ENCODE measurements at places on chromosomes 5 and 9. TPM values are rescaled to one million over a fixed set of nuclear protein-coding genes. Genes with fewer than 3 reads are reported as not detected.

PTPDC1 gene
- total RNA-seq: 9.6 TPM

- H3K27me3 ChIP-seq: peaks cover 4% of the 10 kb centered on the region
- no peak overlapping the region for H3K4me3 ChIP-seq
- no peak for DNase-seq
- H3K27ac ChIP-seq: no peak overlapping the region
- H3K36me3 ChIP-seq: no peaks in the 10 kb centered on the region
- no peaks in the 10 kb centered on the region for H3K4me1 ChIP-seq
These were observed 17.6 kb downstream of the DMRT3 start for GRCh38 chr9:994005-994404.

SLC22A5 gene
- 17.6 TPM for total RNA-seq

DNA sequence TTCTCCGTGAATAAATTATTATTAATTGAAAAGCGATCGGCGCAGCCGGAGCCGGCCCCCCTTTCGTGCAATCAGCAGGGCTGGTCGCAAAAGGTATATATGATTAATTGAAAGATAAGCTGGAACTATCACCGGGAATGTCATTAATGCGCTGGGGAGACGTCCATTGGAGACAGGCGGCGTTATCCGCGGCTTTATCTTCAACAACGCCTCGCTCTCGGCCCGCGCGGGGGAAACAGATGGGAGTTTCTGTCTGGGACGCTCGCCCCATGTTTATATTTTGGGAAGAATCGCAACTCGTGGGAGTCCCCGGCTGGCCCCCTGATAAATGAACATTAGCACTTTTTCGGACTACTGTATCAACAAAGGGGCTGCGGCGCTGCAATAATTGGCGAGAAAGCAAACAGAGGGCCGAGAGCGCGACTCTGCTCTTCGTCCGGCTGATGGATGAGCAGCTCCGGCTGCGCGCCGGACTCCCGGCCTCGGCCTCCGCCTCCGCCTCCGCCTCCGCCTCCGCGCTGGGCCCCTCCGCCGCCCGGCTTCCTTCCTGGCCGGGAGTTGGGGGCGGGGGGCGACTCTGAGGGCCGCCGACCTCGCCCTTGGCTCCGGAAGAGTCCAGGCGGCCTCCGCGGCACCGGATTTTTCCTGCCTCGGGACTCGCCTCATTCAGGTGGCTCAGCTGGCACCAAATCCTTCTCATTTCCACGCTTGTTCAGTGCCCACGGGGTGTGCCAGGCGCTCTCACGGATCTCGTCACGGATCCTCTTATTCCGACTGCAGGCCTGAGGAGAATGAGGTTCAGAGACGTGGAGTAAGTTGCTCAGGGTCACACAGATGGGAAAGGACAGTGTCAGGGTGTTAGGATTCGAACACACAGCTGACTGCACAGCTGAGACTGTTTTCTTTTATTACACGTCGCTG lies 3.6 kb upstream of the NKX2-5 start:
- no peak for DNase-seq
- H3K27ac ChIP-seq: peak overlapping the region; percentile 94
- H3K27me3 ChIP-seq: no peaks in the 10 kb centered on the region

Data from right atrium auricular region (tissue), 2 donors.